Urinary bladder (tissue), 4 donors: ENCODE measurements at places on chromosomes 6 and 20. TPM values are rescaled to one million over a fixed set of nuclear protein-coding genes. Genes with fewer than 3 reads are reported as not detected.

ZSCAN23 gene
- total RNA-seq, result 15.5 TPM

DPPA5 gene
- total RNA-seq, result not detected

KCNG1 gene
- total RNA-seq, result 5.6 TPM

OTOR gene
- 0.16 TPM for total RNA-seq

C6orf15 gene
- not detected for total RNA-seq

GRCh38 chr20:40477805-40478204 lies 211.2 kb downstream of the MAFB start:
- DNase-seq, result no peak

DNA sequence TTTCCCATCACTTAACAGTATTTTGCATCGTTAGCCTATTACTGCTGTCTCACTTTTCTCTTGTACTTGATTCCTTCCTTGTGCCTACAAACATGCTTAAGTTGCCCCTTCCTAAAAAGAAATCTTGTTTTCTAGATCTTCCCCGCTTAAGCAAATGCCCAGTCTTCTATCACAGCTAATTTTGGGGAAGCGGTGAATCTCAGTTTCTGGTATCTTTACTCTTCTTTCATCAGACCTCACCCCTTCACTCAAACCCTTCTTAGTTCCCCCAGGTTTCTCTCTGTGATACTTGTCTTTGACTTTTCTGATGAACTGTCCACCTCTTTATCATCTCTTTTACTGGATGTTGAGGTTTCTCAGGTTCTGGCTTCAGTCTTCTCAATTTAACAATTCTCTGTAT lies 14.2 kb downstream of the VAPB start:
- no peak for DNase-seq

DNA sequence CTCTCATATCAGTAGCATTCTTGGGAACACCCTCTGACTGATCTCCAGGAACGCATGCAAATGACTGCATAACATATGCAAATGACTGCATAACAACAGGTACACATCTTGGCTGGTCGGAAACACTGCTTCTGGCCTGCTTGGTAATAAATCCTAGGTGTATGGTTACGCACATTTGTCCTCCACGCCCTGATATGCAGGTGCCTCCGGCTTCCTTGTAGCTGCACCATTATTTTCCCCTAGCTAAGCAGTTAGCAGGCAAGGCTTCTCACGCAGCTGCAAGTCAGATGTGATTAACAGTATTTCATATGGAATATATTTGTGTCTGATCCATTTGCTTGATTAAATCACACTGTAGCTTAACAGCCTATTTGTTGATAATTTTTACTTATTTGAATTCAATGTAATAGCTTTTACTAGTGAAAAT lies 5.9 kb downstream of the RPS6KA2 start:
- no peak for DNase-seq

GRCh38 chr6:3825851-3826581 lies 23.2 kb upstream of the FAM50B start:
- DNase-seq, result peak; percentile 89

DNA sequence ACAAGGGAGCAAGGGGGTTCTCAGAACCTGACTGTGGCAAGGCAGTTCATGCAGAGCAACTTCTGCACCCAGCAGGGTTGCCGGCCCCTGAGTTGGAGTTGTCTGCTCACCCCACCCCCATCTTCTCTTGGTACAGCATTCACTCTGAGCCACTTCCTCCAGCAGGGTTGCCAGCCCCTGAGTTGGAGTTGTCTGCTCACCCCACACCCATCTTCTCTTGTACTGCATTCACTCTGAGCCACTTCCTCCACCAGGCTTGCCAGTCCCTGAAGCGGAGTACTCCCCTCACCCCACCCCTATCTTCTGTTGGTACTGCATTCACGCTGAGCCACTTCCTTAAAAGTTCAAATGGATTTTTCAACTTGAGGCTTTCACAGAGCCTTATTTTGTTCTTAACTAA lies 79.7 kb upstream of the SYNDIG1 start:
- no peak for DNase-seq

GRCh38 chr6:125363039-125363823 lies 61.5 kb upstream of the HDDC2 start:
- peak; percentile 31 for DNase-seq

DNA sequence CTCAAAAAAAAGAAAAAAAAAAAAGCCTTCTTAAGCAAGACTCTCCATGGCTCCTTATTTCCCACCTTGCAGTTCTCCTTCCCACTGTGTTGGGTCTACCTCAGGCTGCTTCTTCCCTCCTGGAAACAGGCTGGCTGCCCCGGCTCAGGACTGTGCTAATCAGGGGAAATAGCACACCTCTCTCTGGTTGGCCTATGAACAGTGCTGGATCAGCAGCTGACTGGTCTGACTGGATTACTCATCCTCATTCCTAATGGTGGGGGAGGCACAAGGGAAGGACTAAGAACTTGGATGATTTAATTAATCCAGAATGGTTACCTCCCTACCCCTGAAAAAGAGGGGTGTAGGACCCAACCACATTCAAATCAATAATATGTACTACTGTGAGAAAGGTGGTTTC lies 3.9 kb upstream of the SRSF3 start:
- DNase-seq, result no peak

DNA sequence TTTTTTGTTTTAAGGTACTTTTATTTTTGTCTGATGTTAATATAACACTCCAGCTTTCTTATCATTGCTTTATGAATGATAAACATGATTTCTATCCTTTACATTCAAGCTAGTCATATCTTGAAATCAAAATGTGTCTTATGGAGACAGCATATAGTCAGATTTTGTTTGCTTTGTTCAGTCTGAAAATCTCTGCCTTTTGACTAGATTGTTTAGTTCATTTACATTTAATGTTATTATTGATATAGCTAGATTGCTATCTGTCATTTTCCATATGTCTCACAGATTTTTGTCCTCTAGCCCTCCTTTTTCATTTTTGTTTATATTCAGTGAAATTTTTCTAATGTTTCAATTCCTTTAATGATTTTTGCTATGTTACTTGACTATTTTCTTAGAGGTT lies 332.8 kb downstream of the SMOC2 start:
- no peak for DNase-seq
